ENCODE measurements at places on chromosomes 6 and 20. TPM values are rescaled to one million over a fixed set of nuclear protein-coding genes. Genes with fewer than 3 reads are reported as not detected.

GRCh38 chr6:25576919-25577318 lies 75.1 kb upstream of the SCGN start:
- H3K27me3 ChIP-seq, result no peaks in the 10 kb centered on the region
- H3K4me1 ChIP-seq, result peaks cover 6% of the 10 kb centered on the region
- H3K27ac ChIP-seq, result no peak overlapping the region
- H3K4me3 ChIP-seq, result no peak overlapping the region
- H3K36me3 ChIP-seq, result no peaks in the 10 kb centered on the region

GRCh38 chr6:119209452-119210205 lies 131.2 kb upstream of the FAM184A start:
- no peaks in the 10 kb centered on the region for H3K27me3 ChIP-seq
- no peaks in the 10 kb centered on the region for H3K4me1 ChIP-seq
- no peaks in the 10 kb centered on the region for H3K36me3 ChIP-seq
- no peak overlapping the region for H3K27ac ChIP-seq
- H3K4me3 ChIP-seq, result no peak overlapping the region

DNA sequence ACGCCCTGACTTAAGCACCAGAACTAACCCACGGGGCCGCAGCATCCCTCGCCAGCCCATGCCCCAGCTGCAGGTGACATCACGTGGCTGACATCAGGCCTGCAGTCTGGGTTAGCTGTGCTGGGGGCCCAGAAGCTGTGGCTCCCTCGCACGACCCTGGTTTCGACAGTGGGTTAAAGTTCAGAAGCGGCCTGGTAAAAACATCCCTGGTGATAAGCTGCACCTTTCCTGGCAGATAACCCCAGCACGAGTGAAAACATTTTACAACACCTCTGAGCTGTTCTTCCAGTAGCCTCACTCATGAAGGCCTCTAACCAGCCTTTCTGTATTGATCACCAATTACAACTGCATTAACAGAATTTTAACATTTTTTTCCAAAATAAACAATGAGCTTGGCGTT lies 136.4 kb upstream of the RREB1 start:
- no peak overlapping the region for H3K27ac ChIP-seq
- DNase-seq, result no peak
- H3K4me1 ChIP-seq, result peaks cover 17% of the 10 kb centered on the region
- H3K27me3 ChIP-seq, result no peaks in the 10 kb centered on the region
- H3K4me3 ChIP-seq, result no peak overlapping the region

DNA sequence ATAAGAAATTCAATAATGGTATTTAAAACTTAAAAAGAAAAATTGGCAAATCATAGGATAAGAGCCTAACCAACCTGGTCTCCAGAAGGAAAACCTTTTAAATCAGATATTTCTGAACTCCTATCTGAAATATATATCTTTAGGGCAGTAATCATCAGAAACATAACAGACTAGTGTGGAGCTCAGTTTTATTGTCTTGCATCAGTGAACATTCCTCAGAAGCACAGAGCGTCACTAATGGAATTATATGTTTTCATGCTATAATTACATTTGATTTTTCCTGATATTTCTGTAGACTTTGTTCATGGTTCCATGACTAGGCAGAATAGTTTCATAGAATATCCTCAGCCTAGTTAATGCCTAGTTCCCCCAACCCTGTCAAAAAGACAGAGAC lies 262.2 kb downstream of the EYA4 start:
- no peak overlapping the region for H3K27ac ChIP-seq
- H3K4me3 ChIP-seq, result no peak overlapping the region
- no peak for DNase-seq
- peaks cover 3% of the 10 kb centered on the region for H3K4me1 ChIP-seq
- H3K27me3 ChIP-seq, result no peaks in the 10 kb centered on the region

- H3K27ac ChIP-seq, result no peak overlapping the region
- H3K4me1 ChIP-seq, result no peaks in the 10 kb centered on the region
- H3K27me3 ChIP-seq, result no peaks in the 10 kb centered on the region
- H3K36me3 ChIP-seq, result no peaks in the 10 kb centered on the region
These were observed 24.4 kb downstream of the UQCC1 start for GRCh38 chr20:35387334-35387733.

DNA sequence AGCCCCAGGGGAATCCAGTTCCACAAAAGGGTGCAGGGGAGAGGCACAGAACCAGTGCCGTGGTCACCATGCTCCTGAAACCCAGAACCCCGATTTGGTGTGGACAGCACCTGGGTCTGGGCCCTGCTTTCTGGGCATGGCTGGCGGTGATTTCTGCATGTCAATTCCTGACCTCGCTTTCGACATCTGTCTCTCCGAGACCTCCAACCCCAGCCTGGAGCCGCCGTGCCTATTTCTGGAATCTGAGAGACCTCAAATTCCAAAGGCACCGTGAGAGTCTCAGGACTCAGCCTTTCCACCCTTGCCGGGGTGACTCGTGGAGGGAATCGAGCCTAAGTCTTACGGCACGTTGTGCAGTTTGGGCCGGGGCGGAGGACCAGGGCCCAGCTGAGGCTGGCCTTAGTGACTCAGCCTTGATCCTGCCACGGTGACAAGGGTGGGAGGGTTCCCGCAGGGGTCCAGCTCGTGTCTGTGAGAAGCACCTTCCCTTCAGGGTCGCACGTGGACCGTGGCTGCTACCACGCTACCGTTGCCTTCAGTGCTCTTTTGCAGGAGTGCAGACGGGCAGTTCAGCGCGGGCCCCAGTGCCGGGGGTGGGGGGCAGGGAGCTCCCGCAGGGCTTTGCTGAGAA lies 133.7 kb downstream of the PXDC1 start:
- no peaks in the 10 kb centered on the region for H3K4me1 ChIP-seq
- H3K27me3 ChIP-seq, result no peaks in the 10 kb centered on the region
- H3K27ac ChIP-seq, result no peak overlapping the region
- H3K36me3 ChIP-seq, result no peaks in the 10 kb centered on the region

- no peaks in the 10 kb centered on the region for H3K27me3 ChIP-seq
- no peak overlapping the region for H3K4me3 ChIP-seq
- no peaks in the 10 kb centered on the region for H3K36me3 ChIP-seq
These were observed 9.7 kb downstream of the LINC00237 start for GRCh38 chr20:21096321-21097043.

GRCh38 chr20:56376331-56376730 lies 15.7 kb downstream of the AURKA start:
- no peak for DNase-seq
- H3K4me1 ChIP-seq, result no peaks in the 10 kb centered on the region
- no peaks in the 10 kb centered on the region for H3K27me3 ChIP-seq
- H3K27ac ChIP-seq, result no peak overlapping the region

DNA sequence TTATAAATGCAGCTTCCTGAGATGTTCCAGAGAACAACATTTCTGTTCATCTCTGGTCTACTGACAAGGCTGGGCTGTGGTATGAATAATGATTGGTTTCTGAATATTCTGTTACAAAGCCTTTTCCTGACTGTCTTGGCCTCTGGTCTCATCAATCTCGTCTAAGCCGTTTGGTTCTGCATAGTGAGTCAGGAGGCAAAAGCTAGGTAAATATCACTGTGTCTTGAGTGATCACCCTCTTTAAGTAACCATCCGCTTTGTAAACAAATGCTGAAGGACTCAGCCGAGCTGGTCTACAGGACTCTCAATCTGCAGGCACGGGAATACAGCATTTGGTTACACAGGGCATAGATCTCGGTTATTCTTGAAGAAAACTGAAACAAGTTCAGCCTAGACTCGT lies 511.9 kb downstream of the KIF16B start:
- no peak for DNase-seq
- H3K4me3 ChIP-seq, result no peak overlapping the region
- H3K4me1 ChIP-seq, result no peaks in the 10 kb centered on the region
- no peaks in the 10 kb centered on the region for H3K27me3 ChIP-seq

DNA sequence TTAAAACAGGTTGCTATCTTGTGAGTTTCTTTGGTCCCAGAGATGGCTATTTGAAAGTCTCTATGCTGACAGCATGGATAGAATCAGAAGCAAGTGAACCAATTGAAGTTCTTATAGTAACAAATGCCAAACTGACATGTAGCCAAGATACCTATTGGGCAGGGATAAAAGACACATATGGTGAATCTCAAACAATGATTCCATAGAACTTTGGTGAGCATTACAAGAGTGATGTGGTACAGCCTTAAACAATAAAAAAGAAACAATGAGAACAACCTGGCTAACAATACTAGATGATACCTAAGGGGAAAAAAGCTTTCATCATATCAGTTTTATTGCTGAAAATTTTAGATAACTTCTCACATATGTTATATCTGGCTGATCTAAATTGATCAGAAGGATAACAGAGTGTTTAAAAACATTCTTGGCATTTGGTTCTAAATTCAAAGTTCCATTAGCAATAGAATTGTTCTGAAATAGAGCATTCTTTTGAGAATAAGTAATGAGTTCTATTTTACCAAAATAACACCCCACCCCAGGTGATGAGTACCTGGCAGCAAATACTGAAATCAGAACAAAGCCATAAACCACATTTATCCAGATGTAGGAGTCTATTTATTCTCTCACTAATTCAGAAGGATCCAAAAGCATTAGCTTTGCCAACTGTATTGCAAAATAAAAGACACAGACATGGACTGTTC lies 5.8 kb upstream of the HMGCLL1 start:
- no peak overlapping the region for H3K4me3 ChIP-seq
- no peak for DNase-seq
- no peaks in the 10 kb centered on the region for H3K27me3 ChIP-seq
- no peaks in the 10 kb centered on the region for H3K4me1 ChIP-seq

DNA sequence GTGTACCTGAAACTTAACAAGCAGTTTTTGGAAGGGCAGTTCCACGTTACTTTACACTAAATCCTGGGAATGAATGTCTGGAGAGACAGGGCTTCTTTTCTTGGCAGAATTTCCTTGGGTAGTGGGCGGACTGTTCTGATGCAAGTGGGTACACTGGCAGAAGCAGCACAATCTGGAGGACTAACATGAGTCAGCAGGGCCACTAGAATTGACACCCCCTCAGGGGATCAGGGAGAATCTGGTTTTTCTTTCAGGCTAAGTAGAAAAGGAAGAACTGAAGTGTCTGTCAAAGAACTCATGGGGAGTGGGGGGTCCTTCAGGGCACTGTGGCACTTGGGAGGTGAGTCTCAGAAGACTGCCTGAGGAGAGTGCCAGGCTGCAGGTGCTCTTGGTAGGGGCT lies 34.6 kb downstream of the PANK2 start:
- peaks cover 8% of the 10 kb centered on the region for H3K4me1 ChIP-seq
- H3K27ac ChIP-seq, result no peak overlapping the region
- no peaks in the 10 kb centered on the region for H3K36me3 ChIP-seq
- no peaks in the 10 kb centered on the region for H3K27me3 ChIP-seq

DNA sequence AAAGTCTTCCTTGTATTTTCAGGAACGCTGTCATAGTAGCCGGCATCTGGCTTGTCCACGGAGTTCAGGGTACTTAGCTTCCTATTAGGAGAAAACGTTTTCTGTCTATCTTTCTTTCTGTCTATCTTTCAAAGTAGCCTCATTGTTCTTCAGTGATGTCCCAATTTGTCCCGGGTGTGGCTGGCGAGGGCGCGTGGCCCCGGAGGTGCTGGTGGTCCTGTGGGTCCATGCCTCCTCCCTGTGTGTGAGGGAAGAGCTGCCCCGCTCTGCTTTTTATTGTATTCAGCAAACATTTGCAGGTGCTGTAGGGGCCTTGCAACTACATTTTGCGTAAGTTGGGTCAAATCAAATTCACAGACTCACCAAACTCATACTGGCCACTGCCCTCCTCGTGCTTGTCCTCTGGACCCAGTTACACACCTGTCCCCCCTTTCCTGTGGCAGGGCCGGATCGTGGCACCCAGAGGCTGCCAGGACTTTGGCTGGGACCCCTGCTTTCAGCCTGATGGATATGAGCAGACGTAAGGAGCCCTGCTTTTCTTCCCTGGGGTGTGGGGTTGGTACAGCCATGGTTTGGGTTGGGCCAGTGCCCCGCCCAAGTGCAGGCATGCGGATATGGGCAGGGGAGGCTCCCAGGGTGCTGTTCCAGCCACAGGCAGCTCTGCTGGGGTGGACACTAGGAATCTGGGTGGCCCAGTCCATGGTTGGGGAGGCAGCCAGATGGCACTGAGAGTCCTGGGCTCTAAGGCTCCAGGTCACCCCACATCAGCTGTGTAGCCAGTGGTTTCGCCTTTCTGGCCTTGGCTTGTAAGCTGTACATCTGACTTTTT lies 12.3 kb downstream of the ITPA start:
- no peaks in the 10 kb centered on the region for H3K4me1 ChIP-seq
- H3K4me3 ChIP-seq, result no peak overlapping the region
- H3K27ac ChIP-seq, result no peak overlapping the region
- peaks cover 23% of the 10 kb centered on the region for H3K36me3 ChIP-seq
- DNase-seq, result no peak
- H3K27me3 ChIP-seq, result no peaks in the 10 kb centered on the region

DNA sequence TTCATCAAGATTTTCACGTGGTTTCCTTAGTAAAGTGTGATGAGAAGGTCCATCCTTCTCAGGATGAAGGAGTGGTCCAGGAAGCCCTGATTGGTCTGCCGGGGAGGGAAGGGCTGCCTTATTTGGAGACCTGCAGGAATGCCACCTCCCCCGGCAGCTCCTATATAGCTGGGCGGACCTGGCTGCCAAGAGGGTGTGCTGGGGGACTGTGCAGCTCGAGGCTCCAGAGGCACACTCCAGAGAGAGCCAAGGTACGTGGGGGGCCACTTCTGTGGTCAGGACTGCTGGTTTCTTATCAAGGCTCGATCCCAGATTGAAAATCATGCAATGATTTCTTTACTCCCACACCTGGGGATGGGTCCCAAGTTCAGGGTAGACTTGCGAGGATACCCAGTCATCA lies at the start of gene PRND:
TSS of gene PRND (plus strand) at position 191 of the 400 bp plus-strand sequence. CDS start 2,643 bp downstream, outside the sequence.
- DNase-seq, result no peak
- H3K27ac ChIP-seq, result no peak within 1 kb of the TSS
- no peak within 1 kb of the TSS for H3K4me3 ChIP-seq
- no peaks in the 10 kb centered on the region for H3K27me3 ChIP-seq

CRYBG1 gene
- total RNA-seq, result 3.9 TPM

BPIFB2 gene
- total RNA-seq, result not detected

VWA7 gene
- 4.9 TPM for total RNA-seq

TINAG gene
- total RNA-seq, result not detected

LPA gene
- 0.51 TPM for total RNA-seq

TFAP2D gene
- not detected for total RNA-seq

HSPA1B gene
- 24.6 TPM for total RNA-seq

ZCCHC3 gene
- total RNA-seq, result 7.0 TPM

All from pancreas (tissue), 10 donors.